CD8-positive, alpha-beta memory T cell (primary cell): ENCODE measurements at places on chromosomes 13 and 19. TPM values are rescaled to one million over a fixed set of nuclear protein-coding genes. Genes with fewer than 3 reads are reported as not detected.

ADPRHL1 gene
- polyA plus RNA-seq, result 0.56 TPM

RXFP2 gene
- not detected for polyA plus RNA-seq

IZUMO4 gene
- 0.58 TPM for polyA plus RNA-seq

DNA sequence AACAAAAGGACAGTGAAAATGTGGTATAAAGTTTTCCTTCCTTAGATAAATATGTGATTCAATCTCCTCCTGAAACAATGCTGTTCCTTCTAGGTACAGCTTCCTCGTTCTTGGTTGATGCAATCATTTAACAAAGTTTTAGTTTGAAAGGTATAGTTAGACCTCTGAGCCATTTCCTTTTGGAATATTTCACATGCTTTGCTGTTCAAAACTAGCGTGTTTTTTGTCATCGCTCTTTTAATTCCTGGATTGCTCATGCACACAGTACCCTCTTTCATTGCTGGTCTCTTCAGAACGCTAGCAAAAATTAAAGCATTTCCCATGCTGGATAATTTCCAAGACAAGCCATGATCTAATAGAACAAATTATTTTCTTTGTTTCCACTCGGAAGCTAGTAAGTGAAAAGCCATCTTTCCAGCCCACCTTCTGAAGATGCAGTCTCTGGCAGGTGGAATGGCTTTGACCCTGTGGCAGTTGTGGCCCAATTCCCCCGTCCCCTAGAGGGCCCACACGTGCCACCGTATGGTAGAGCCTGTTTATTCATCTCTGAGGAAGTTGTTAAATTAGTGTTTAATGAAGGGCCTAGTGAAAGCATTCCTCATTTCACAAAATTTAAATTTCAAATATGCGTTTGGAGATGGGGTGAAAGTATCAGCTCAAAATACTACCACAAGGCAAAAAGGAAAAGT lies 1040.6 kb upstream of the SLC10A2 start:
- DNase-seq, result no peak

DNA sequence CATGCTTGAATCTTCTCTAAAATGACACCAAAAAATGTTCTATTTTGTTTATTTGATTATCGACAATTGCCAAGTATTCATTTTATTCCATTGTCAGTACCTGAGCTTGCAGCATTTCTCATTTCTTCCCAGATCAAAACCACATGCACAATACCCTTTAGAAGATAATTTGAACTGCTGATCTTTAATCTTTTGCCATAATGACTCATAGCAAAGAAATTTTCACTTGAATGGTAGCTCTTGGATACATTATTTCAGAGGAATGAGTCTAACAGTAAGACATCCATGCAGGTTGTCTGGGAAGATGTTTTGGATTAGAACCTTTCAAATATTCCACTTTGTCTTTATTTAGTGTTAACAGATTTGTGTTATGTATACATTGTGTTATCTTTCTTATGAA lies 42.0 kb upstream of the RXFP2 start:
- DNase-seq, result no peak

GPC5 gene
- polyA plus RNA-seq, result 0.08 TPM

SHANK1 gene
- polyA plus RNA-seq, result not detected

- no peak for DNase-seq
Observed at GRCh38 chr19:34171539-34171876, 796 bp upstream of the LSM14A start.

- no peak for DNase-seq
Observed at GRCh38 chr19:43407416-43408005, 7.2 kb upstream of the TEX101 start.

DNA sequence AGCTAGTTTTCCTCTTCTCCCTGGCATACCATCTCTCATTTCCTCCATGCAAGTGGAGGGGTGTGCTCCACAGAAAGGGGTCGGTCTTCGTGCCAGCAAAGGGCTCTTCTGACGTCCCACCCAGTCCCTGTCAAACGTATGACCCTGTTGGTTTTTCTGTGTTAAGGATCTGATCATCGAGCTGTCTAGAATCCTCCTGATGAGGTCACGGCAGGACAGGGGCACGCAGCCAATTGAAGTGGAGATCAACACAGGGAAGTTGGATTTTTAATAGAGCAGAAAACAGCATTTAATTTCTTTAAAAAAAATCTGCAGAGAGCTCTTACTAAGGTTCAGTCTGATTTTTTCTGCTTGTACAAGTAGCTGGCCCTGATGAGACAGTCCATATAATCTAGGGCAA lies 339.4 kb downstream of the TEX29 start:
- DNase-seq, result no peak

- no peak for DNase-seq
Observed at GRCh38 chr13:108407495-108407894, 138.0 kb downstream of the TNFSF13B start.

GRCh38 chr19:4730740-4731171 lies 7.1 kb upstream of the DPP9 start:
- DNase-seq, result peak; percentile 45
